SK-N-MC (cell line): ENCODE measurements at places on chromosomes 1 and 21.

- no peak for DNase-seq
Observed at GRCh38 chr1:31380181-31380580, 7.3 kb upstream of the FABP3 start.

GRCh38 chr1:111851552-111851951, 95.9 kb downstream of the DDX20 start:
- no peak for DNase-seq

DNA sequence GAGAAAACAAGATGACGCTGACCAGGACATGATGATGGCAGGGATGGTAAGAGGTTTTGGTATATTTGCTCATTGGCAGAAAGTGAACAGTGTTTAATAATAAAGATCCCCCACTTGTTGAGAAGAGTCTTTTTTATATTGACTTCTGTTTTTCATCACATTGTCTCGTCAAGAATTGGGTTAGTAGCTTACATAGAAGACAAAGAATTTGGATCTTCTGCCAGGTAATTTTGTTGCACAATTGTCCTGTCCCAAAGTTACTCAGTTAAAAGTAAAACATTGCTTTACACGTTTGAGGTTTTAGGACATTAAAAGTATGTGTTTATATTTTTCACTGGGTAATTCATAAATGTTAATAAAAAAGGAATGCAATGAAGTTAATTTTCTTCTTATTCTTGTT, 48.3 kb upstream of the LAMC2 start:
- DNase-seq: no peak

GRCh38 chr21:33510826-33511225, 19.3 kb upstream of the DNAJC28 start:
- no peak for DNase-seq

- DNase-seq: no peak
Observed at GRCh38 chr1:202760589-202760988, 47.6 kb downstream of the KDM5B start.
